ENCODE measurements at places on chromosomes 16 and 17. TPM values are rescaled to one million over a fixed set of nuclear protein-coding genes. Genes with fewer than 3 reads are reported as not detected.

The OR2C1 gene
- not detected for total RNA-seq

The ARHGDIA gene
- 200 TPM for total RNA-seq

The CPHXL2 gene
- total RNA-seq = not detected

The TSPAN10 gene
- 1.5 TPM for total RNA-seq

The CTRB2 gene
- total RNA-seq = 6.8 TPM

The CCL8 gene
- total RNA-seq = not detected

The GSPT1 gene
- total RNA-seq = 190 TPM

The KLHL10 gene
- total RNA-seq = 0.14 TPM

The KATNB1 gene
- 41.0 TPM for total RNA-seq

The MRPS34 gene
- total RNA-seq = 261 TPM

- DNase-seq = peak; percentile 40
- no peak overlapping the region for H3K27ac ChIP-seq
- H3K27me3 ChIP-seq = peaks cover 3% of the 10 kb centered on the region
These were observed 186.6 kb upstream of the SALL1 start for GRCh38 chr16:51337662-51338061.

GRCh38 chr16:72236866-72237265, 64.9 kb upstream of the PMFBP1 start:
- no peaks in the 10 kb centered on the region for H3K27me3 ChIP-seq
- no peaks in the 10 kb centered on the region for H3K36me3 ChIP-seq
- no peak overlapping the region for H3K27ac ChIP-seq
- DNase-seq = no peak

- H3K36me3 ChIP-seq = peaks cover 29% of the 10 kb centered on the region
- peak overlapping the region; percentile 76 for H3K27ac ChIP-seq
- DNase-seq = no peak
- H3K4me1 ChIP-seq = peaks cover 18% of the 10 kb centered on the region
- H3K4me3 ChIP-seq = no peak overlapping the region
These were observed 15.5 kb upstream of the SNTB2 start for GRCh38 chr16:69171325-69172084.

- DNase-seq = peak; percentile 45
- H3K27ac ChIP-seq = peak within 1 kb of the TSS; percentile 100
- H3K27me3 ChIP-seq = no peaks in the 10 kb centered on the region
- H3K4me3 ChIP-seq = peak within 1 kb of the TSS; percentile 100
- peaks cover 6% of the 10 kb centered on the region for H3K36me3 ChIP-seq
- H3K4me1 ChIP-seq = peaks cover 23% of the 10 kb centered on the region
These were observed at the start of gene PSMB10 for GRCh38 chr16:67936124-67936879. Gene PSMB10, minus strand, starts transcription at chr16:67936850. Its CDS starts 101 bp downstream, at chr16:67936749.

- H3K36me3 ChIP-seq = no peaks in the 10 kb centered on the region
- H3K27me3 ChIP-seq = no peaks in the 10 kb centered on the region
- H3K27ac ChIP-seq = no peak overlapping the region
- DNase-seq = no peak
These were observed 97.1 kb upstream of the MYOCD start for GRCh38 chr17:12568358-12569251.

GRCh38 chr17:63834431-63835166, 7.1 kb upstream of the FTSJ3 start:
- peaks cover 61% of the 10 kb centered on the region for H3K36me3 ChIP-seq
- no peak overlapping the region for H3K4me3 ChIP-seq
- H3K27ac ChIP-seq = peak overlapping the region; percentile 79
- peak; percentile 70 for DNase-seq
- peaks cover 23% of the 10 kb centered on the region for H3K4me1 ChIP-seq
- H3K27me3 ChIP-seq = no peaks in the 10 kb centered on the region

DNA sequence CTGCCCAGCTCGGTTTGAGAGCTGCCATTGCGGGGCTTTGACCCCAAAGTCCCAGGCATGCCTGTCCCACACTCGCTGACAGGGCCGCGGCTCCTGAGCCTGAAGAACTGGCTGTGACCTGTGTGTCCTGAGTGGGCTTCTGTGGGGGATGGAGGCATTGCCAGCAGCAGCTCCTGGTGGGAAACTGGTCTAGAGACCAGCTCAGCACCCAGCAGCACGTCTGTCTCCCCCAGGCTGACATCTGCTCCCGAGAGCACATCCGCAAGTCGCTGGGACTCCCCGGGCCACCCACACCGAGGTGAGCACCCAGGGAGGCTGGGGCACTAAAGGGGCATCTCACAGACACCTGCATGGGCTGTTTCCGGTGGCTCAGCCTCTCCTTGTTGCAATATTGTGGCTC, 13.4 kb downstream of the ENDOV start:
- DNase-seq = no peak
- no peak overlapping the region for H3K4me3 ChIP-seq
- H3K27me3 ChIP-seq = no peaks in the 10 kb centered on the region
- no peaks in the 10 kb centered on the region for H3K36me3 ChIP-seq
- H3K27ac ChIP-seq = no peak overlapping the region

GRCh38 chr16:29745121-29745852, 503 bp downstream of the C16orf54 start:
- H3K4me1 ChIP-seq = peaks cover 16% of the 10 kb centered on the region
- peak overlapping the region; percentile 45 for H3K27ac ChIP-seq
- peaks cover 8% of the 10 kb centered on the region for H3K27me3 ChIP-seq
- H3K4me3 ChIP-seq = no peak overlapping the region
- H3K36me3 ChIP-seq = peaks cover 34% of the 10 kb centered on the region

DNA sequence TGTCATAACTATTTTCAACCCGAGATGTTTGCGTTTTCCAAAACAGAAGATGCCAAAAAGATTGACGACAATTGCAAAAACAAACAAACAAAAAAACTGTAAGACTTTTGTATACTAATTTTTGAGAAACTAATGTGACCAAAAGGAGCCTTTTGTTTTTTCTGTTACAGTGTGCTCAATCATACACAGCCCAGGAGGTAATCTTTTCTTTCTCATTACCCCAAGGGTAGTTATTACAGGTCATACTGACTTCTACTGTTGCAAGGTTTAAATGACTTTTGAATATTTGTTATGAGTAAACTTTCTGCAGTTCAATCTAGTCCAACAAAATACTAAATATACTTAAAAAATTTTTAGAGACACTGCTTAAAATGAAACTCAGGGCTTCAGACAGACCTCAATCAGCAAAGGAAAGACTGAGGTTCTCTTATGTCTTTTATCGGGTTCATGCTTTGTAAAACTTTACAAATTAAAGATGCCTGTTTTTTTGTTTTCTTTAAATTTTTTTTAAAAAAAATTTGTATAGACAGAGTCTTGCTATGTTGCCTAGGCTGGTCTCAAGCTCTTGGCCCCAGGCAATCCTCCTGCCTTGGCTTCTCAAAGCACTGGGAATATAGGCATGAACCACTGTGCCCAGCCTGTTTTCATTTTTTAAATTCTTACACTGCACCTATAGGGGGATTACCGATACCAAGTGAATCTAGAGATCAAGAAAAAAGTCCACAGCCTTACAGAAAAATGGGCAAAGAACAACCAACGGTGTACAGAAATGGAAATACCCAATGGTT, 47.6 kb downstream of the SPOP start:
- H3K36me3 ChIP-seq = no peaks in the 10 kb centered on the region
- H3K27ac ChIP-seq = no peak overlapping the region
- H3K27me3 ChIP-seq = no peaks in the 10 kb centered on the region
- H3K4me3 ChIP-seq = no peak overlapping the region
- no peak for DNase-seq

DNA sequence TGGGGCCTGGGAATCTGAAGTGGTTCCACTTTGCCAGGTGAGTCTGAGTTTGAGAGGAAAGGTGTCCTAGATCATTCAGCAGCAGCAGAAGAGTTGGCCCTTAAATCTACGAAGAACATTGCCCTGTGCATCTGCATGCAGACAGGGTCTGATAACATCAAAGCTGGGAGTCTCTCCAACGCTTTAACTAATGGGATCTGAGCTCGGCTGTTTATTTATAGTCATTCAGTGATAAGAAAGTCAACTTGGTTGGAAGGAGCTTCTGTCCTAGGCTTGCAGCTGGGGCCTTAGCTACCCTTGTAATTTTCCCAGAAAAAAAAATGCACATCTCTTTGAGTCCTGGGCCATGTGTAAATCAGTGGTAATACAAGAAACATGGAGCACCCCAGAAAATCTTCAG, 418.0 kb upstream of the HSBP1 start:
- no peak overlapping the region for H3K4me3 ChIP-seq
- H3K27ac ChIP-seq = no peak overlapping the region
- no peak for DNase-seq

DNA sequence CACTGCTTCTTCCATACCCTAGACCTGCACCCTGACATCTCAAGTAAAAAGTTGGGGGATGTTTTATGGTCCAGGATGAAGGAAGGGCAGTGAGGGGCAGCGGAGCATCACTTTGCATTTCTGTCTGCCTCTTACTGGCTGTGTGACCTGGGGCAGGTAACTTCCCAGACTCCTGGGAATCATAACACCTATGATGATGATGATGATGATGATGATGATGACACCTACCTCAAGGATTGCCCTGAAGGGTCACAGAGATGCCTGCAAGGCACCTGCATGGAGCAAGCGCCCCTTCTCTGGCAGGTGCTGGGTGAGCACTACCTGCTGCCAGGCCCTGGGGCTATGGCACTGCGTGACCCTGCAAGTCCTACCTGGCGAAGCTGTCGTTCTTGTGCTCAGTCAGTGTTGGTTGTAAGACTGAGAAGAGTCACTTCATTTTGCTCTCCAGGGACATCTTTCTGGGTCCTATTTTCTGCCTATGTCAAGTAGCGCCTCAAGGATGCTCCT, 46.2 kb upstream of the STH start:
- H3K4me3 ChIP-seq = no peak overlapping the region
- peaks cover 14% of the 10 kb centered on the region for H3K4me1 ChIP-seq
- no peak for DNase-seq
- no peak overlapping the region for H3K27ac ChIP-seq

DNA sequence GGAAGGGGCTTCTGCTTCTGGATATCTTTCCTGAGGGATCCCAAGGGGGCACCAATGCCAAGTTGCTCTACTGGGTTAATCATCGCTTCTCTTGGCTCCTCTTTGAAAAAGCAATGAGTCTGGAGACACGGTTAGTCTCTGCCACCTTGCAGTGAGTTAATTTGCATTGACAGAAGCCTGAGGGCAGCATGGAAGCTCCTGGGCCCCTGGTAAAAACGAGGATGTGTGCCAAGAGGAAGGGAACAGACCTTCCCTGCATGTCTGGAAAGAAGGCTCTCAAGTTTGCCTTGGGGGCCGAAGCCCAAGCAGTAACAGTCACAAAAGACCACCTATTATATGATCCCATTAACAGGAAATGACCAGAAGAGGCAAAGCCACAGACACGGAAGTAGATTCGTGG, 86.7 kb downstream of the IRX5 start:
- H3K4me1 ChIP-seq = peaks cover 5% of the 10 kb centered on the region
- no peak overlapping the region for H3K4me3 ChIP-seq
- peaks cover 2% of the 10 kb centered on the region for H3K27me3 ChIP-seq
- H3K36me3 ChIP-seq = peaks cover 3% of the 10 kb centered on the region
- DNase-seq = no peak

DNA sequence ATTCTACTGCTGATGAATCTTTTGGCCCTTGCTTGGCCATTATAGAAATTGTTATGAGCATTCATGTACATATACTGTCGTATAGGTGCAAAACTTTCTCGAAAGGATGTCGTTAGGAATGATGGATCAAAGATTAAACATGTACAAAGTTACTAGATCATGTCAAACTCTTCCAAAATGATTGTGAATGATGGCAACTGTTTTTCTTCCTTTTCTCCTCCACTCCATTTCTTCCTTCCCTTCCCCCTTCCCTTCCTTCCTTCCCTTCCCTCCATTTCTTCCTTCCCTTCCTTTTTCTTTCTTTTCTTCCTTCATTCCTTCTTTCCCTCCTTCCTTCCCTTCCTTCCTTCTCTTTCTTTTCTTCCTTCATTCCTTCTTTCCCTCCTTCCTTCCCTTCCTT, 973.9 kb downstream of the CDH11 start:
- DNase-seq = no peak
- no peaks in the 10 kb centered on the region for H3K4me1 ChIP-seq
- no peaks in the 10 kb centered on the region for H3K36me3 ChIP-seq

GRCh38 chr17:39238311-39238972, 12.7 kb upstream of the STAC2 start:
- H3K27ac ChIP-seq = no peak overlapping the region
- H3K36me3 ChIP-seq = no peaks in the 10 kb centered on the region
- H3K4me3 ChIP-seq = no peak overlapping the region
- H3K27me3 ChIP-seq = peaks cover 3% of the 10 kb centered on the region
- peaks cover 13% of the 10 kb centered on the region for H3K4me1 ChIP-seq

GRCh38 chr17:78458736-78459335, 80.4 kb downstream of the PGS1 start:
- no peaks in the 10 kb centered on the region for H3K4me1 ChIP-seq
- no peak for DNase-seq
- no peaks in the 10 kb centered on the region for H3K36me3 ChIP-seq

DNA sequence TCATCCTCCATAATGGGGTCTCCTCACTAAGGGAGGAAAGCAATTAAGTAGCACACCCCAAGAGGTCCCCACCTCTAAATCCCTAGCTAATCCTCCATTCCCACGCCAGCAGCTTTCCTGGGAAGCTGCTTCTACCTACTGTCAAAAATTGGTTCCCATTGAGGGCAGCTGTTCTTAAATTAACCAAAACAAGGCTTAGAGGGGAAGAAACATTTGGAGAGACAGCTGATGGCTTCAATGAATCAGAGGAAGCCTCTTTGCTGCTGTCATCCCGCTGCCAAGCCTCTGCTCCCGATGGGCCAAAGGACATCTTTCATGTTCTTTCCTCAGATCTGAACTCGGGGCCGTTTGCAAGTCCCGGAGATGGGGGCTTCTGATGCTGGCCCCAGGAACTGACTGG, 26.6 kb downstream of the AIPL1 start:
- H3K27ac ChIP-seq = no peak overlapping the region
- H3K36me3 ChIP-seq = no peaks in the 10 kb centered on the region

- no peak overlapping the region for H3K27ac ChIP-seq
- H3K27me3 ChIP-seq = no peaks in the 10 kb centered on the region
- no peak for DNase-seq
These were observed 207.4 kb downstream of the TANC2 start for GRCh38 chr17:63173450-63173849.

DNA sequence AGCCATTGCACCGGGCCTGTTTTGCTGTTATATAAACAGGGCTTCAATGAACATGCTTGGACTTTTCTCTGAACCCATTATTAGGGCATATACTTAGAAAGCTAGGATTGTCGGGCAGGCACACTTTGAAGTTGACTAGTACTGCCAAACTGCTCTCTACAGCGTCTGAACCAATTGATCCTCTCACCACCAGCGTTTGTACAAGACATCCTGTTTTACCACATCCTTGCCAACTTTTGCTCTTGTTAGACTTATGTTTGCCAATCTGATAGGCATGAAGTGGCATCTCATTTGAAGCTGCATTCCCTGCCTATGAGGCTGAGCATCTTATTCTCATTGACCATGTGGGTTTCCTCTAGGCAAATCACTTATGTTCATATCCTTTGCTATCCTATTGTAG, 7.4 kb upstream of the PPP1R9B start:
- no peak for DNase-seq
- no peak overlapping the region for H3K4me3 ChIP-seq
- H3K27ac ChIP-seq = no peak overlapping the region
- no peaks in the 10 kb centered on the region for H3K36me3 ChIP-seq
- peaks cover 26% of the 10 kb centered on the region for H3K27me3 ChIP-seq

- H3K36me3 ChIP-seq = no peaks in the 10 kb centered on the region
- H3K27ac ChIP-seq = no peak overlapping the region
- DNase-seq = no peak
- H3K4me1 ChIP-seq = no peaks in the 10 kb centered on the region
These were observed 178.3 kb downstream of the CYB561 start for GRCh38 chr17:63267846-63268245.

Measured in WTC11 (cell line).